ENCODE measurements at places on chromosomes 5 and 9.

DNA sequence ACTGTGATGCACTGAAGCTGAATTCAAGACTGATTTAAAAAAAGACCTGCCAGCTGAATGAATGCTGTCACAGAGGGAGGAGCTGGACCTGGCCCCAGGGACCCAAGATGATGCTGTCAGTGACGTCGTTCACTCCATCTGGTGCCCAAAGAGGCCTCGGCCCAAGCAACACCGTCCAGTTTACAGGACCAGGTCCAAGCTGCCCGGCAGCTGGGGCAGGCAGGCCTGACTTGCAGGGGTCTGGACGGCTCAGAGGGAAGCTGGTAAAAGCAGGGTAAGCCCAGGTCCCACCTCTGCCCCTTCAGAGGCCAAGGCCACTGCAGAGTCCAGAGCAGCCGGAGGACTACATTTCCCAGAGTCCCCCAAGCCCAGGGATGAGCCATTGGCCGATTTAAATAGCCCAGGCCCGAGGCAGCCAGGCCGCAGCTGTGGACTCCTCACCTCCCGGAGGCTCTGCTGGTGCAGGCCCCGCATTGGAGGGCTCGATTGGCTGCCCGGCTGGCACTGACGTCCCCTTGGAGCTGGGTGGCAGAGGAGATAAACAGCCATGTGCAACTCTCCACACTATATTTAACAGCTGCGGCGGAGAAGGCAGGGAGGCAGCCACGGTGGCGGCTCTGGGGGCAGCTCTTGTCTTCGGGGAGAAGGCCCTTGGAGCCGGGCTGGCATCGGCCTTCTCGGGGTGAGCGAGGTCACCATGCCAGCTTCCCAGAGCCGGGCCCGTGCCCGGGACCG is at the start of gene PLPP7:
Gene PLPP7 (plus strand): TSS at position 423 of the 735 bp plus-strand sequence. CDS start 275 bp downstream, at position 698.
- DNase-seq = no peak

DNA sequence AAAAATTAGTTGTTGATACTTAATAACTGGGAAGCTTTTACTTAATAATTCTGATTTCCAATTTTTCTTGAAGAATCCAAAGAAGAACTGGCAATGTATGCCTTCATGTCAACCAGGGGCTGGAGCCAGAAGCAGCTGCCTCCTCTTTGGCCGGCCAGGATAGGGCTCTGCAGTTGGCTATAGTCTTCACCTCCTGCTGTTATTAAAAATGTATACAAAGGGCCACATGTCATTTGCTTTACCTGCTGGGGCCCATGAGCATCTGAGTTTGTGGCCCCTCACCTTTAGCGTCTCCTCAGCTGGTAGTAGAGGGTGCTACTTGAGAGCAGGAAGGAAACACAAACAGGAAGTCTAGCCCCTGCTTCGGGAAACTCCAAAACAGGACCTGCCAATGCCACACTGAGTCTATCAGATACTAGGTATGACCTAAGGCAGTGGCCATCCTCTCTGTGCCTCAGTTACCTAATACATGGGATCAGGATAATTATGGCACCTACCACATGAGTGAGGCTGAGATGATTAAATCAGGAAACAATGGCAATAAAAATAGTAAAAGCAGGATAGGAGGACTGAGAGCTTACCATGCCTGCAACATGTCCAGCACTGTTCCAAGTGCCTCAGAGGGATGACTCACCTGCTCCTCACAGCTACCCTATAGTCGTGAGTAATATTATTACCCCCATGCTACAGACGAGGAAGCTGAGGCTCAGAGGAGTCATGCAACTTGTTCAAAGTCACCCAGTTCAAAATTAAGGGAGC is 21.3 kb downstream of the CCDC69 start:
- no peak for DNase-seq

GRCh38 chr9:106060885-106061284 is 366.5 kb downstream of the TMEM38B start:
- DNase-seq = no peak

DNA sequence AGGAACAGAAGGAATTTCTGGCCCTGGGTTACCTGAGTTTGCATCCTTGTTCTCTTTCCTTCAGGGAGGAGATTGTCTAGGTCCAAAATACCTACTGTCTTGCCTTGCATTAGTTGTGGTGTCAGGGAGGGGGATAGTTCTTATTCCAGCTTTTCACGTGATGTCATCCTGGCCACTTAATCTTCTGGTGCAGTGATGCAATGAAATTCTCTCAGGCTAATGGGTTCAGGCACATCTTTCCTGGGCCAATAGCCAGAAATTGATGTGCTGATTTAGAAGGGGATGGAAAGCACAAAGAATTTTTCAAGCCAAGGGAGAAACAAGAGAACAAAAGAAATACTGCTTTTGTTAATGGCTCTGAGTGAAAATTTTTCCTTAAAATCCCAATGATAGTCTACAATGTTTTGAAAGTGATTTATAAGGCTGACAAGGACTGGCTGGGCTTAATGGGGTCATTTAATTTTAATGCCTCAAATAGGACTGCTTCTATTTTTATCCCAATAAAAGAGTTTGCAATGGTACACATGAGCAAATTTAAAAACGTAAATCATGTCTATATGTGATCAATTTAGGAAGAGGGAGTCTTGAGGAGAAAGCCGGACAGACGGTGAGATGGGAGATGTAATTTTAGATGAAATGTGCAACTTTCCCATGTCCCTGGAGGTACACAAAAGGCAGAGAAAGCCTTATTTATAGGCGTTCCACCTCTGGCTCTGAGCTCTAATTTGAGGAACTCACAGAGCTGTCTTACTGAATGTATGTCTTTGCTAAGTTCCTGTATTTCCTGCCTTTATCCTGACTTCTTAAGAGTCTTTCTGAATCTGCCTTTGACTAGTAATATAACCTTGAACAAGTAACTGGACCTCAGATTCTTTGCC is 89.3 kb upstream of the SV2C start:
- DNase-seq = no peak

DNA sequence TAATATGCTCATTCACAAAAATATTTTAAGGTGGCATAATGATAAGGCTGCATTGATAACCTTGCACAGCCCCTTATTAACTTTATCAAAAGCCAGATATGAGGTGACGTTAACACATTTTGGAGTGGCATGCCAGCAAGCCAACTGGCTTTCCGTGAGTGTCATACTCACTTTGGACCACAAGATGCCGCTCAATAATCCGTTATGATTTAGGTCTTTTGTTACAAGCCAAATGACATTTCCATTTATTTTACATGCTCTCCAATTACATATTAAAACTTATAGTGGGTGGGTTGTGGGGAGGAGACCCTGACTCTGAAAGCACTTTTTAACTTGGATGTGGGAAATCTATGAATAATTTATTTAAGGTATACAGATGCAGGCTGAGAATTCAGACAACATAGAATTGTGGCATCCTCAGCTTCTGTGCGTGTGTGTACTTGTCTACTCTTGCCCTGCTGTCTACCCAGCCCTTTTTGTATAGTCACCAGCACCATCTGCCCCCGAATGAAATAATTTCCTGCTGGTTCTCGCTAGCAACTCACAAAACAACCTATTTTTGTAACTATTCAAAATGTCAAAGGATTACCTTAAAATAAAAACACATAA is 305.1 kb downstream of the PSAT1 start:
- DNase-seq = no peak

- no peak for DNase-seq
Observed at GRCh38 chr9:80796632-80797031, 892.7 kb downstream of the TLE1 start.

DNA sequence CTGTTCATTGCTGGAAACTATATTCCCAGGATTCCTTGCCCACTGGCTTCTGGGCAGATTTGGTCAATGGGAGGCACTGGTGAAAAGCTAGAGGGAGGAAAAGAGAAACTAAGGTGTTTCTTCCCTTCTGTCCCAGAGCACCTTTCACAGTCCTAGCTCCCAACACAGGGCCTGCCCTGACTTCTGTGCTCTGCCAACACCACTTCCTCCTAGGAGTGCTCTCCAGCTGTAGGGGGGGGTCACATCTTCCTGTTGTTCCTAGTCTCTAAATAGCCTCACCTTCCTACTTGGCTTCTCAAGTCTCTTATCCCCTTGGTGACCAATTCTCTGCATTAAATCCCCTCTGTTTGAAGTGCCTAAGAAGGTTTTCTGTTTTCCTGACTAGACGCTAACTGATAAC is 115.4 kb downstream of the ADRB2 start:
- DNase-seq = no peak

GRCh38 chr9:84849049-84849448 is 179.5 kb downstream of the NTRK2 start:
- no peak for DNase-seq

DNA sequence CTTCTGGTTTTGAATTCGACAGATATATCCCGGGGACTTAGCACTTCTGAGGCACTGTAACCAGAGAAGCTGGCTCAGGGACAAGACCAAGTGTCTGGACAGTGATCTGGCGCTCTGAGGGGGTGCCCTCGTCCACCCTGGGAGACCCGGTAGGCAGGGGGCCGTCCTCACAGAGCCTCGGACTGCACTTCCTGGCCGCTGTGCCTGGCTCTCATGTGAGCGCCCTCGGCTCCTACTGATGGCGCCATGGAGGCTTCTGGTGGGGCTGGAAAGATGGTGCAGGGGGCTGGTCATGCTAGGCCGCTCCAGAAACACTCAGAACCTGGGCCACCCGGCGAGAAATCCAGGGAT is 18.8 kb upstream of the SLC6A3 start:
- DNase-seq = no peak

- DNase-seq = no peak
Observed at GRCh38 chr5:97618721-97619120, 435.7 kb upstream of the RIOK2 start.

- DNase-seq = no peak
Observed at GRCh38 chr5:127702434-127702833, 757 bp upstream of the CCDC192 start.

DNA sequence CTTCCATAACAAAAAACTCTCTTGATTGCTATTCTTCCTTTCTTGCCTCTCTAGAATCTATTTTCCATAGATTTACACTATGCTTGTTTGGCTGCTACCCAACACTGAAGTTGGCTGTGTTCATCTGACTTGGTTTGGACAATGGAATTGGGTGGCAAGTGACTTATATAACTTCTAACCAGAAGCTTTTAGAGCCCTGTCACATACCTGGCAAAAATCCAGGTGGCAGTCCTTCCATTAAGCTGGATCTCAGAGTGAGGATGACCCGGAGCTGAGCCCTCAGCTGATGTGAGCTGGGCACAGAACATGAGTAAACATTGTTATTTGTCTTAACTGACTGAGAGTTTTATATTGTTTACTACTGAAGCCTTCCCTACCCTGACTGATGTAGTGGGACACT is 225.7 kb downstream of the TLR4 start:
- no peak for DNase-seq

DNA sequence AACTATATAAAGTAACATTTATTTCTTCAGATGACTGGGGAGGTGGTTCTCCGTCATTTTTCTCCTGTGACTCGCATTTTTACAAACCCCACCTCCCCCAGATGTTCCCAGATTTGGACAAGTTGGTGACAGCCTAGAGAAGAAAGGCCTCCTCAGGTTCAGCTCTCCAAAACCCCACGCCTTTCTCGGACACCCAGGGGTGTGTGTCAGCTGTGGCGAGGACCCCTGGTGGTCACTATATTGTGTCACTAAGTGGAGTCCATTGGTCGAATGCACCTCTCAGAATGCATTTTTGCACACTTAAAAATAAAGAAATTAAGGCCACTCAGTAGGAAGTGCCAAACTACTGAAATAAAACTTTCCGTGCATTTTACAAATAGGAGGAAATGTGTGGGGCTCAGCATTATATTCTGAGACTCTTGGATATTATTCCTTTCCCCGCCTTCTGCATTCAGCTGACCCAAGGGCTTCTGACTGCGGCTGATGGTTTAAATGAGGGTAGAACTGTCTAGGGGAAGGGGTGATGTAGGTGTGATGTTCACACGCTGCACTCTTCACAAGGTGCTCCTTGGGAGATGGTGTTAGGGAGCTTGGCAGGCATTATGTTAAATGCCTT is 47.6 kb downstream of the ACO1 start:
- DNase-seq = peak; percentile 1

GRCh38 chr5:153463806-153464205 is 26.7 kb upstream of the GRIA1 start:
- no peak for DNase-seq

DNA sequence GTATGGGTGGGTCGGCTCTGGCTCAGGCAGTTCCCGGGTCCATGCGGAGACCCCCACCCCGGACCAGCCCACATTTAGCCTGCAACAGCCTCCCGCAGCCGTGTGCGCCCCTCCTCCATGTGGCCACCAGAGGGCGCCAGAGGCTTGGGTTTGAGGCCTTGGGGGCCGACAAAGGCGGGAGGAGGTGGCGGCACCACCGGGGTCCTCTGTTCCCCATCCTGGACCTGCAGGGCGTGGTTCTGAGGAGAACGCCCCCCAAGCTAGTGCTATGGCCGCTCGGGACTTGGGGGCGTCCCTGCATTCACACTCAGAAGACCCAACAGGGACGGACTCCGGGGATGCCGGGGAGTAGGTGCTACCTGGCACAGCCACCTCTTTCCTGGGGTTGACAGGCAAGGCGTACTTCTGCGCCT is 16.5 kb downstream of the ASS1 start:
- DNase-seq = peak; percentile 70

DNA sequence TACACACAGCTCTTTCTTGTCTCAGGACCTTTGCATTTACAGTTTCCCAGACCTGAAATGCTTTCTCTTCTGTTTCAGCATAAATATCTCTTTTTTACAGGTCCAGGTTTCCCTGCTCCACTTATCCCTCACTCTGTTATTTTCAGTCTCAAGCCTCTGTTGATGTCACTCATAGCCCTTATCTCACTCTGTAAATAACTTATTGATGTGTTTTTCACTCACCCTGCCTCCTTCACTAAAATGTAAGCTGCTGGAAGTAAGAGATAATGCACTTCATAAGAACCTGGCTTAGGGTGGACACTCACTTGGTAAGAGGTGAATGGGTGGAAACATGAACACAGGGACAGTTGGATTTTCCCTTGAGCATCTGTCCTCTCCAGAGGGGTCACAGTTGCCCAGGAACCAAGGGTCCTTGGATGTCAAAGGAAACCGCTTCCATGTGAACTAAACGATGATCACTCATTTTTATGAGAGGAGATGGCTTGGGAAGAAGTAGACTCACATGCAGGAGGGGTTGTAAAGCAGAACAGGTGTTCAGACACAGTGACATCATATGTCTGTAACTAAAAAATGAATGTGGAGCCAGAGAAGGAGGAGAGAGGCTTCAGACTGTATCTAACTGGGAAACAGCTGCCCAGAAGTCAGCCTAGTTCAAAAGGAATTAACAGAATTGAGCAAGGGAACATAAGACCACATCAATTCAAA is 5.5 kb upstream of the HTR4 start:
- DNase-seq = no peak

- no peak for DNase-seq
Observed at GRCh38 chr5:143208781-143209510, 194.5 kb downstream of the NR3C1 start.

- DNase-seq = no peak
Observed at GRCh38 chr5:68049053-68049713, 166.4 kb upstream of the PIK3R1 start.

- no peak for DNase-seq
Observed at GRCh38 chr5:121315786-121316185, 535.9 kb upstream of the FTMT start.

DNA sequence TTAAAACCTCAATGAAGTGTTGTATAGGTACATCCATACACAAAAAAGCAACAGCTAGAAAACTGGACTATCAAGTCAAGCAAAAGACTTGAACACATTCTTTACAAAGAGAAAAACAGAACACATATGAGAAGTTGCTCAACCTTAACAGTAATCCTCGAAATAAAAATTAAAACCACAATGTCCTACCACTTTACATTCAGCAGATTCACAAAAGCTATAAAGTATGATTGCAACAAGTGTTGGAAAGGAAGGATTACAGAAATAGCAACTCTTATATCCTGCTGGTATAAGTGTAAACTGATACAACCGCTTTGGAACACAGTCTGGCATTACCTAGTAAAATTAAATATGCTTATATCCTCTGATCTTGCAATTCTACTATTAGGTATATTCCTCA is 28.5 kb upstream of the GOLGA1 start:
- no peak for DNase-seq

- DNase-seq = no peak
Observed at GRCh38 chr5:18270635-18271338, 636.5 kb downstream of the TAF11L14 start.

Data from stimulated activated CD8-positive, alpha-beta memory T cell treated with anti-CD3 and anti-CD28 coated beads, Interleukin-15, amount 100 ng/mL, for 24 hours (primary cell).